ENCODE measurements at places on chromosomes 1 and 21.
A peak's percentile ranks its signal among the peaks of the same experiment; 100 is the strongest.

DNA sequence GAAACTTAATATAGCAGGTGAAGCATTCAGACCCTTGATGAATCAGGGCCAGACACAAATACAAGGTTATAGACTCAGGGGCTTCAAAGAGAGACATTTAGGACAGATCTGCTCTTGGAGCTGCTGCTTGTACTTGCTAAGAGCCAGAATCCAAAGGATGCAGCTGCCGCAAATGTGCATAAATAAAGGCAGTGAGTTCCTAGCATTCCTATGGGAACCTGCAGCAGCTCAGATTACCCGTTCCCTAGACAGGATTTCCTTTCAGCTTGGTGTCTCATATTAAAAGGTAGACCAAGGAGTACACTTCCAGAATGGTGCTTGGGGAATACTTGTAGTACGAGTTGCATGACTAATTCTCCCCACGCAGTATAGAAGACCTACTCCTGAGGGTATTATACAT, 9.7 kb upstream of the LRRC53 start:
- H3K4me1 ChIP-seq, result no peaks in the 10 kb centered on the region
- H3K36me3 ChIP-seq, result no peaks in the 10 kb centered on the region
- H3K4me3 ChIP-seq, result no peak overlapping the region
- H3K27ac ChIP-seq, result no peak overlapping the region
- H3K27me3 ChIP-seq, result no peaks in the 10 kb centered on the region

GRCh38 chr1:23601968-23602876, 42.9 kb upstream of the ID3 start:
- H3K4me1 ChIP-seq, result no peaks in the 10 kb centered on the region
- H3K36me3 ChIP-seq, result no peaks in the 10 kb centered on the region
- H3K27me3 ChIP-seq, result no peaks in the 10 kb centered on the region
- no peak overlapping the region for H3K4me3 ChIP-seq
- H3K27ac ChIP-seq, result no peak overlapping the region

- H3K4me1 ChIP-seq, result peaks cover 6% of the 10 kb centered on the region
- no peak overlapping the region for H3K4me3 ChIP-seq
- DNase-seq, result no peak
- no peak overlapping the region for H3K27ac ChIP-seq
- H3K36me3 ChIP-seq, result no peaks in the 10 kb centered on the region
These were observed 12.6 kb upstream of the MAPKAPK2 start for GRCh38 chr1:206672011-206672688.

DNA sequence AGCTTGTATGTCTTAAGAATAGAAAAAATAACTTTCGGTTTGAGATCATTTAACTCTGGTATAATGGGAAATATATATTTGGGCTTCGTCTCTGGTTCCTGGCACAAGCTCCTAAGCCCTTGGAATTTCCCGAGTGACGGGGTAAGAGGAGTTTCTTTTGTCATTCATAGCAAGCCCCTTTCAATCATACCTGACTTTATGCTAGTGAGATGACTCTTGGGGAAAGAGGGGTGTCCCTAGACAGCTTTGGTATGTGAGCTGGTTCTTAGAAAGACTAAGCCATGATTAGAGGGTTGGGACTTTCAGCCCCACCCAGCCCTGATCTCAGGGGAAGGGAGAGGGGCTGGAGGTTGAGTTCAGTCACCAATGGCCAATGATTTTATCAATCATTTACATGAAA, 13.9 kb upstream of the MTARC1 start:
- no peak overlapping the region for H3K27ac ChIP-seq
- H3K36me3 ChIP-seq, result no peaks in the 10 kb centered on the region
- peaks cover 4% of the 10 kb centered on the region for H3K4me1 ChIP-seq
- H3K27me3 ChIP-seq, result no peaks in the 10 kb centered on the region
- no peak overlapping the region for H3K4me3 ChIP-seq
- DNase-seq, result no peak

- no peaks in the 10 kb centered on the region for H3K27me3 ChIP-seq
- H3K36me3 ChIP-seq, result no peaks in the 10 kb centered on the region
- peaks cover 14% of the 10 kb centered on the region for H3K4me1 ChIP-seq
- peak overlapping the region; percentile 87 for H3K27ac ChIP-seq
- DNase-seq, result peak; percentile 65
These were observed 19.3 kb upstream of the KLHDC8A start for GRCh38 chr1:205375835-205376545.

GRCh38 chr1:19087737-19088594, 122.1 kb downstream of the UBR4 start:
- no peaks in the 10 kb centered on the region for H3K27me3 ChIP-seq
- no peak for DNase-seq
- no peak overlapping the region for H3K27ac ChIP-seq
- H3K4me3 ChIP-seq, result no peak overlapping the region
- H3K36me3 ChIP-seq, result no peaks in the 10 kb centered on the region
